ENCODE measurements at places on chromosomes 11 and 22. TPM values are rescaled to one million over a fixed set of nuclear protein-coding genes. Genes with fewer than 3 reads are reported as not detected.

- DNase-seq = peak; percentile 47
Observed at GRCh38 chr11:71064183-71064582, 188.2 kb downstream of the SHANK2 start.

- DNase-seq = no peak
Observed at GRCh38 chr11:69992943-69993694, 85.0 kb upstream of the ANO1 start.

DNA sequence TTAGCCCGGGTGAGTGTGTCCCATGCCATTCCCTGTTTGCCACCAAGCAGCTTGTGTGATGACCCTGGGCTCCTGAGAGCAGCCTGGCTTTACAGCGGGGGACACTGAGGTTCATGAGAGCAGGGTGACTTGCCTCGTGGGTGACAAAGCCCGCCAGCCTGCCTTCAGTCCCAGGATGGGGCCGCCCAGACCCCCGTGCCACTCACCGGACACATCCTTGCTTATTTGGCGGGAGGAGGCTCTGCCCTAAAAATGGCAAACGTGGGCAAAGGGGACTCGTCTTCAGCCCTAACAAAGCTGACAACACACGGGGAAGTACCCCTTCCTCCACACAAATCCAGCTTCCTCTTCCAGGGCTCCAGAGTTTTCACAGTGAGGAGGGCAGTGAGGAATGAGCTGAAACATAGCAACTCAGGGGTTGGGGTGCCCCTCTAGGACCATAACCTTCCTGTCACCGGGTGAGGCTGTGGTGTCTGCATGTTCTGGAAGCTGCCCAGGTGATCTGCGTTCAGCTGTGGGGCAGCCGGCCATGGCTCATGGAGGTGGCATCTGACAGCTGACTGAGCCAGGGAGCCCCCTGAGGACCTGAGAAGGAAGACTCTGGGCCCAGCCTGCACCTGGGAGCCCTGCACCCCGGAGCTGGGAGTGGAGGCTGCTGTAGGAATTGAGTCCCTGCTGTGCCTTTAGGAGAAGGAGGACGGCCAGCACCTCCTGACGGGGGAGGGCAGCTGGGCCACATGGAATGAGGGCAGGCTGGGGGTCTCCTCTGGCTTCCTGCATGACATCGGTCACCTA lies 16.7 kb downstream of the RIBC2 start:
- peak; percentile 25 for DNase-seq

- DNase-seq = no peak
Observed at GRCh38 chr11:33027233-33027632, 11.6 kb downstream of the DEPDC7 start.

CDC42BPG gene
- total RNA-seq = 2.3 TPM

- DNase-seq = no peak
Observed at GRCh38 chr22:43488031-43488866, 76.4 kb downstream of the MPPED1 start.

- no peak for DNase-seq
Observed at GRCh38 chr11:43576320-43576802, 104.2 kb upstream of the HSD17B12 start.

DNA sequence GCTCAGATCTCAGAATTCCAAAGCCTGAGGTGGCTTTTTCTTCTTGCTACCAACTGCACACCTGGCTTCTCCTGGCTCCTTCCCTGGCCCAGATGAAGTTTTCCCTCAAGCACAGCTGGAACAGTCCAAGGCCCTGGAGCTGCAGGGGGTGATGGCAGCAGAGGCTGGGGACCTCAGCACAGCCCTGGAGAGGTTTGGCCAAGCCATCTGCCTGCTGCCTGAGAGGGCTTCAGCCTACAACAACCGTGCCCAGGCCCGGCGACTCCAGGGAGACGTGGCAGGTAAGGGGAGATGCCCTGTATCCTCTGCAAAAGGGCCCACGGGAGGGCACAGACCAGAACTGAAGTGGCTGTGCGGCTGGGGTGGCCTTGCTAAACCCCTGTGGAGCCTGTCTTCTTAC lies 1.2 kb downstream of the TTC36 start:
- no peak for DNase-seq

DNA sequence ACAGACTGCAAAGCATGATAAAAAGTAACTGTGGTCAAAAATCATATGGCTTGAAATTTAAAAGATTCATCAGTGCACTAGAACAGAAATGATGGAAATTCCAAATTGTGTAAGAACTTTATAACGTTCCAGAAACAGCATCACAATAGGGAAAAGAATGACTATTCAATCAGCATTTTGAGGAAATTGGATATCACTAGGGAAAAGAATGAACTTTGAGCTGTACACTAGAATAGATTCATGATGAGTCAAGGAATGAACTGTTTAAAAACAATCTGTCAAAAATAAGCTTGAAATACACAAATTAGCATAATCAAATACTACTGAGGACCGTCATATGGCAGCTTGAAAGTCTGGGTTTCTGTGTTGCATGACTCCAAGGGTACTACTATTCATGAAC lies 20.5 kb upstream of the HEPHL1 start:
- no peak for DNase-seq

GDPD4 gene
- not detected for total RNA-seq

- DNase-seq = peak; percentile 5
Observed at GRCh38 chr11:4704790-4705334, 278 bp downstream of the MMP26 start.

- DNase-seq = peak; percentile 88
Observed at GRCh38 chr11:73950869-73951710, at the start of gene DNAJB13. Gene DNAJB13, plus strand, starts transcription at chr11:73951026. Its CDS starts 44 bp downstream, at chr11:73951070.

GRCh38 chr11:73072935-73073481 lies 69.1 kb downstream of the FCHSD2 start:
- DNase-seq = no peak

RFPL2 gene
- 0.15 TPM for total RNA-seq

DNA sequence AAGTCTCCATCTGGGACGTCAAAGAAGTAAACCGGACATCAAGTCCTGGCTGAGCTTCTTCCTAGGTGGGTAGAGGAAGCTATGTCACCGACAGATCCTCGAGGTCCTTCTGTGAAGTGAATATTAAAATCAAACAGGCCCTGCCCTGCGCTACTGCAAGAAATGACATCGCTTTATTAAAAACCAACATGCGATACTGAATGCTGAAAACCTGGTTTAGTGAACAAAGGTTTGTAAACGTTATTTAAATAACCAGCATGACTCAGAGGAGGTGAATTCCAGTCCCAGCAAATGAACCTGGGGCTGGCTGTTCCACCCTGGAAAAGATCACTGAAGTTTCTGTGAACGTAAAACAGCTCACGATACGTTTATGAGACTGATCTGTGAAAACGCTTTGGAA lies 645 bp downstream of the RTCB start:
- peak; percentile 30 for DNase-seq

All from H7 (cell line).